ENCODE measurements at places on chromosomes 13 and 19.

- no peak for DNase-seq
These were observed 8.0 kb upstream of the B3GLCT start for GRCh38 chr13:31191748-31192147.

DNA sequence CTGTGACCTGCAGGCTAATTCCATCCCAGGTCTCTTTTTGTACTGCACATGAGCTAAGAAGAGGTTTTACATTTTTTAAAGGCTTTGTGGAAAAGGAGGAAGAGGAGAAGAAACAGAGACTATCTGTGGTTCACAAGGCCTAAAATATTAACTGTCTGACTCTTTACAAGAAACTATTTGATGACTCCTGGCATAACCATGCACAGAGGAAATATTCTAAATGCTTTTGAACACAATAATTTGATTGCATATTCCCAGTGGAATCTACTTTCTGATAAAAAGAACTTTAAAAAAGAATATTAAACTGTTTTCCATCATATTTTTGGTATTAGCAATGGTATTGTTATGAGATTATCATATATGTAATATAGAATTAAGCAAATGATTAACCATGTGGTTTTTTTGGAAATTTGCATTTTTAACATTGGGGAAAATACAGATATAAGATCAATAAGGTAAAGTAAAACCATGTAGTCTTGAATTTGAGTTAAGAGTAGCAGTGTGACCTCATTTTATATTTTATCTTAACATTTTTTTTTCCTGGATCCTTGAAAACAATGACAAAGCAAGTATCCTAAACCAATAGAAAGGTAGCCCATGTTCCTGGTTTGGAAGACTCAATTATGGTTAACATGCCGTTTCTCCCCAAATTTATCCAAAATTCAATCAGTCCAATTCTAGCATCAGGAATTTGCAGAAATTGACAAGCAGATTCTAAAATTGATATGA is 251.0 kb downstream of the UQCRFS1 start:
- DNase-seq = no peak

GRCh38 chr13:99288089-99288488 is 19.1 kb downstream of the GPR183 start:
- DNase-seq = peak; percentile 84

DNA sequence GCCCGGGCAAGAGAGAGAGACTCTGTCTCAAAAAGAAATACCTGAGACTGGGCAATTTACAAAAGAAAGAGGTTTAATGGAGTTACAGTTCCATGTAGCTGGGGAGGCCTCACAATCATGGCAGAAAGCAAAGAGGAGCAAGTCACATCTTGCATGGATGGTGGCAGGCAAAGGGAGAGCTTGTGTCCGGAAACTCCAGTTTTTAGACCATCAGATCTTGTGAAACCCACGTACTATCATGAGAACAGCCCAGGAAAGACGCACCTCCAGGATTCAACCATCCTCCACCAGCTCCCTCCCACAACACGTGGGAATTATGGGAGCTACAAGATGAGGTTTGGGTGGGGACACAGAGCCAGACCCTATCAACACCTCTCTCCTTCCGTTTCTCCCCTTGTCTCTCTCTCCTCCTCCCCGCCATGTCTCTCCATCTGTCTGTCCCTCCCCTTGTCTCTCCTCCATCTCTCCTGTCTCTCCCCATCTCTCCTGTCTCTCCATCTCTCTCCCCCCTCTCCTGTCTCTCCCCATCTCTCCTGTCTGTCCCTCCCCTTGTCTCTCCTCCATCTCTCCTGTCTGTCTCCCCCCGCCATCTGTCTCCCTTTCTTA is 10.0 kb downstream of the POLR2E start:
- no peak for DNase-seq

DNA sequence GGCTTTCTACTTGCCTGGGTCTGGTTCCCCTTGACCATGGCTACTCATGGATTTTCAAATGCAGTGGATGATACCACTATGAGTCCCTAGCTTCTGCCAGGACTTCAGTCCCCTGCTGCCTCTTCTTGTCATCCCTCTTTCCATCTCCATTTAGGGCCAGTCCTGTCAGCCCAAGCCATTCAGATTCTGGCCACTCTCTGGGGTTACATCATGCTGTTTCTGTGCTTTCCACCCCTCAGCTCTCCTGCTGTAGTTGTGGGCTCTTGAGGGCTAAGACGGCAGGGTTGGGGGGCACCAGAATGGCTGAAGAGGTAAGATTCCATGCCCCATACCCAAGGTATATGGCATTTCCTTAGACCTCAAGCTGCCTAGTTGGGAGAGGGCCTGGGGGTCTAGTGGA is 13.2 kb upstream of the ZNF492 start:
- DNase-seq = no peak

GRCh38 chr19:4911786-4912672 is 2.7 kb downstream of the UHRF1 start:
- peak; percentile 87 for DNase-seq

DNA sequence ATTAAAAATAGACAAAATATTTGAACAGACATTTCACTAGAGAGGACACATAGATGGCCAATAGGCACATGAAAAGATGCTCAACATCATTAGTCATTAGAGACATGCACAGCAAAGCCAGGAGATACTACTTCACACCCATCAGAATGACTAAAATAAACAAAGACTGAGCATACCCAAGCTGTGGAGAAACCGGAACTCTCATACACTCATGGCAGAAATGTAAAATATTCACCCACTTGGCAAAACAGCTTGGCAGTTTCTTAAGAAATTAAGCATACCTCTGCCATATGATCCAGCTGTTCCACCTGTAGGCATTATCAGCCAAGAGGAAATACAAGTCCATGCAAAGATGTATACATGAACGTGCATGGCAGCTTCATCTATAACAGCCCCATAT is 213.4 kb downstream of the TSHZ3 start:
- DNase-seq = no peak

DNA sequence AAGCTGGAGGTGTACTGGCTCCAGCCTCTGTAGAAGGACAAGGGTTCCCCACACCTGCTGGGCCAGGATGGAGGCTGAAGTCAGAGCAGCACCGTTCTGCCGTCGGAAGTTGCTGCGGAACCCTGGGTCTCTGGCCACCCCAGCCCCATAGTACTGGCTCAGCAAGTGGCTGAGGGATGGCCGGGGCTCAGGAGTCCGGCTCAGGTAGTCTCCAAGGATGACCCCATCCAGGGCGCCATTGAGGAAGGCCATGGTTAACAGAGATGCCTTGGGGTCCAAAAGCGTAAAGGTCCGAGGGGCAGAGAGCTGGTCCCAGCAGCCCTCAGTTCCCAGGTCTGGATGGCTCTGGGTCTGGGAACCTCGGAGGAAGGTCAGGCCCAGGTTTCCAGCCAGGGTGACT is 3.7 kb downstream of the PGLYRP2 start:
- no peak for DNase-seq

DNA sequence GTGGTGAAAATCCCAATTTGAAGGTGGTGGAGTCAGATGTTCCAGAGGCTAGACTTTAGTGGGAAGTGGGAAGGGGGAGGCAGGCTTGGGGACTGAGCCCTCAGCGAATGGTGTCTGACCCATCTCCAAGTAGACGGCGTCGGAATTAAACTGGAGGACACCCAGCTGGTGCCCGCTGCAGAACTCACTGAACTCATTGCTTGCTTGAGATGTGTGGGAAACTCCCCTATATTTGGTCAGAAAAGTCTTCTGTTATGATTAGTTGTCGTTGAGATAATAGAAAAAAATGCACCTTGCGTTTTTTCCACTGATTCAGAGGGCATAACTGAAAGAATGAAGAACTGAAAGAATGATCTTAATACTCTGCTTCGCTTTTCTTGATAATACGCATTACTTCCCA is 871 bp upstream of the ZNF583 start:
- DNase-seq = peak; percentile 16

GRCh38 chr19:29947871-29948270 is 5.8 kb downstream of the URI1 start:
- DNase-seq = no peak

GRCh38 chr13:35714588-35715377 is 238.3 kb upstream of the MAB21L1 start:
- DNase-seq = no peak

DNA sequence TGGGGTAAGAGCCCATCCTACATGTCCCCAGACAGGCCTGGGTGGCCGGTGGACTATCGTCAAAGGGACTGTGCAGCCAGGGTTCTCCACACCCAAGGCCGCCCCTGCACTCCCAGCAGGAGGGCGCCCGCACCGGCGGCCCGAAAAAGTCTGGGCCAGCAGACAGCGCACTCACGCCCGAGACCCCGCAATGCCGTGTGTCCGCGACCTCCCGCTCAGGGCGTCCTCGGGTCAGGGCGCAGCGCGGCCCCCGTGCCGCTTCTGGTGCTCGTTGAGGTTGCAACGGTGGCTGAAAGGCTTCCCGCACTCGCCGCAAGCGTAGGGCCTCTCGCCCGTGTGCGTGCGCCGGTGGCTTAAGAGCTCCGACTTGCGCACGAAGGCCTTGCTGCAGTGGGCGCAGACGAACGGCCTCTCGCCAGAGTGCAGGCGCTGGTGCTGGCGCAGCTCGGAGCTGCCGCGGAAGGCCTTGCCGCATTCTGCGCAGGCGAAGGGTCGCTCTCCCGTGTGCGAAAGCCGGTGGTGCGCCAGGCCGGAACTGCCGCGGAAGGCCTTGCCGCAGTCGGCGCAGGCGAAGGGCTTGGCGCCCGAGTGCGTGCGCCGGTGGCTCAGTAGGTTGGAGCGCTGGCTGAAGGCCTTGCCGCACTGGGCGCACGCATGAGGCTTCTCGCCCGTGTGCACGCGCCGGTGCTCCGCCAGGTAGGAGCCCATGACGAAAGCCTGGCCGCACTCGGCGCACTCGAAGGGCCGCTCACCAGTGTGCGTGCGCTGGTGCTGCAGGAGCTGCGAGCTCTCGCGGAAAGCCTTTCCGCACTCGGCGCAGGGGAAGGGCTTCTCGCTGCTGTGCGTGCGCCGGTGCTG is 2.8 kb upstream of the A1BG start:
- DNase-seq = peak; percentile 24

DNA sequence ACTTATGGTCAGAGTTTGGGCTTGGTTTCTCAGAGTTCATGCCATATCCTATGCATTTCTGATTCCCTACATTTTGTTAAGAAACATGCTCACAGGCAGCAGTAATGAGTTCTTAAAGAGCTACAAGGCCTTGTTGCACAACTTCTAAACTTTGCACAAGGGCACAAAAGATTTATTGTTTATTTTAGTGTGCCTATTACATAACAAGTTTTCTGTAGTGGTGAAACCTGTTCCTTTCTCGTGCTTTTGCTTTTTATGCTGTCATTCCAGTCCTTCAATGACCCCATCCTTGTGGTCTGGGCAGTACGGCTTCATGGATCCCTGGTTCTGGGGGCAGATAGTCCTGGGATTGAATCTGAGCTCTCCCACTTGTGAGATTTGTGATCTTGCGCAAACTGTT is 17.8 kb downstream of the ZNF507 start:
- no peak for DNase-seq

DNA sequence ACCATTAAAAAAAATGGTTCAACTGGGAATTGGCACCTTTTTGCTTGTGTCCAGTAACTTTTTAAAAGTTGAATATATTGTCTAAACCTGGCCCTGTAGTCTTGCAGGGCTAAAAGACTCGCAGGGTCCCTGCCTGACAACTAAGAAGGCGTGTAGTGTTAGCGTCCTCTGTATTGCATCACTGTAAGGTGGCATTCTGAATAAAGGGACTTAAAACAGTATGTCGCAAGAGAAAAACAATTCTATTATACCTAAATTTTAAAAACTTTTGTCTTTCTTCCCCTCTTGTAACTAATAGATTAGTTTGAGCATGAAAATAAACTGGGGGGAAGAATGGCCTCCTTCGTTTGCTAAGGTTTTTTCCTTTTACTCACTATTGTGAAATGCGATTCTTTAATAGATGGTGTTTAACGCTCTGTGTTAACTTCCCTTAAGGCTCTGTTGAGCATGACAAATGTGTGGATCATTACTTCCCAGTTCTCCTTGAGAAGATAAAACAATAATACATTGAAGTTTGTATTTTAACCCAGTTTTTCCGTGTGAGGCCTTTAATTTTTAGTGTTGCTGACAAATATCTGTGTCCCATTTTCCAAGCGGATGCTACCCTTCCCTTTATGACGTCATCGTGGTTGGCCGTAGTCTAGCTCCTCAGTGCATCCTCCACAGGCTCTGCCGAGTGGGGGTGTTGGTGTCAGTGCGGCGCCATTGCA is 134.6 kb downstream of the KATNAL1 start:
- DNase-seq = no peak

DNA sequence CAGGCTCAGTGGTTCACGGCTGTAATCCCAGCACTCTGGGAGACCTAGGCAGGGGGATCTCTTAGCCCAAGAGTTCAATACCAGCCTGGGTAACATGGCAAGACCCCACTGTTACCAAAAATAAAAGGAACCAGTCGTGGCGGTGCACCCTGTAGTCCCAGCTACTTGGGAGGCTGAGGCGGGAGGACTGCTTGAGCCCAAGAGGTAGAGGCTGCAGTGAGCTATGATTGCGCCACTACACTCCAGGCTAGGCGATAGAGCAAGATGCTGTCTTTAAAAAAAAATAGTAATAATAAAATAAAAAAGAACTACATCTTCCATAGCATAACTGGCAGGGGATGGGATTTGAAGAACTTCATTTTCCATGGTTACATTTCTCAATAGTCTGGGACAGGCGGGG is 3.0 kb downstream of the LYPD3 start:
- no peak for DNase-seq

DNA sequence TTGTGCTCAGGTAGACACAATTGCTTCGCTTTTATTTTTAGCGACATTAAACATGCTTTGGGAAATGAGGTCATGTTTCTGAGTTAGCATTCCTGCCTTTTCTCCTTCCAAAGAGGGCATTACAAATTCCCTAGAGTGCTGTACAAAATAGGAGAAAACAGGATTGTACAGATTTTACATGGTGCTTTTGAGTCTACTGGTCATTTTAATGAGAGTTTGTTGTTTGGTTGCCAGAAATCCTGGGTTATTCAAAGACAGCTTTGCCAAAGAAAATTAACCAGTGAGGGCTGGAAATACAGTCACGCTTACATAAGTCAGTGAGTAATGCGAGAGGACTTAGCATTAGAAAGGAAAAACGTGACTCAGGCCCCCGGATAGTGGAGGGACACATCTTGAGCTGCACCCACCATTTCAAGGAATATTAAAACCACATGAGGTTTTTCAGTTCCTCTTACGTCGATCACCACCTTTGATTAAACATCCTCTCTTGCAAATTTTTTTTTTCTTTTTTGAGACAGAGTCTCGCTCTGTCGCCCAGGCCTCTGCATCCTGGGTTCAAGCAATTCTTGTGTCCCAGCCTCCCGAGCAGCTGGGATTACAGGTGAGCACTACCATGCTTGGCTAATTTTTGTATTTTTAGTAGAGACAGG is 55.4 kb downstream of the SACS start:
- DNase-seq = peak; percentile 72
